ENCODE measurements at places on chromosomes 11 and 22.

GRCh38 chr11:10526974-10527918 is 13.7 kb downstream of the RNF141 start:
- DNase-seq: peak; percentile 43

GRCh38 chr22:22884010-22884887 is 3.4 kb upstream of the IGLL5 start:
- peak; percentile 83 for DNase-seq

DNA sequence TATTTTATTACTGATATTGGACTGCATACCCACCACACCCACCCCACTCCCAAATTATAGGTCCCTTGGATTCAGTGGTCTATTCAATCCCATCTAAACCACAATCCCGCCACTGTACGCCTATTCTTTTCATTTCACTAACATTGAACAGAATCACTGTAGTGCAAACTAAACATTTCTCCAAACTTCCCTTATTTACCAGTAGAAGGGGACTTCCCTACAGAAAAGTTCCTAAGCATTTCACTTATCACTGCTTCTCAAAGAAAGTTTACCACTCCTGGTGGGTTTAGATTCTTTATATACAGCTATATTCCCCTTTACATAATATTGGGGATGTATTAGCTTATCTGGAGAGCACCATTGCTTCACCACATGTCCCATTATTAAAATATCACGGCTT is 29.3 kb downstream of the OR8B12 start:
- no peak for DNase-seq

DNA sequence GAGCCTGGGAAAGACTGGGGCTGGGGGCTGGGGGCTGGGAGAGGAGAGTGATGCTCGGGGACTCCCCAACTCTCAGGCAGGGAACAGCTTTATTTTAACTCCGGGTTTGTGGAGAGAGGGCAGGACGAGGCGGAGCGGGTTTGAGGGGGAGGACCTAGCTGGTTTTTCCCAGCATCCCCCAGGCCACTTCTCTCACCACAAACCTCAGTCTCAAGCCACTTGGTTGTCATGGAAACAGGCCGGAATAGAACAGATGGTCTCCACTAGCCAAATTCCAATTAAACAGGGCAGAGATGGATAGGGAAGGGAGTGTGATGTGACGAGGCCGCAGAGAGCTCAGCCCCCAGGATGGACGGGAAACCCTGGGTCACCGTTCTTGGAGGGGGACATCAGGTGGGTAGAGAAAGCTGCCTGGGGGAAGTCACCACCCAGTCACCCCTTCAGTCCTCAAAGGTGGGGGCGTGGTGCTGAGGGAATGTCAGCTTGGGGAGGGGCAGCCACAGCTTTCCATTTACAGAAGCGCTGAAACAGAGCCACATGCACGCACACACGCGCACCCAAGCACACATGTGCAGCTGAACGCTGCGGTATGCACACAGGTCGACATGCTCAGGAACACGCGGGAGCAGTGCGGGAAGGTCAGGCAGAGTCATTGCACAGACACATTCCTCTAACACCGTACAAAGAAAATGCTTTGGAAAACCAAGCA is 19.2 kb downstream of the NECTIN1 start:
- peak; percentile 83 for DNase-seq

DNA sequence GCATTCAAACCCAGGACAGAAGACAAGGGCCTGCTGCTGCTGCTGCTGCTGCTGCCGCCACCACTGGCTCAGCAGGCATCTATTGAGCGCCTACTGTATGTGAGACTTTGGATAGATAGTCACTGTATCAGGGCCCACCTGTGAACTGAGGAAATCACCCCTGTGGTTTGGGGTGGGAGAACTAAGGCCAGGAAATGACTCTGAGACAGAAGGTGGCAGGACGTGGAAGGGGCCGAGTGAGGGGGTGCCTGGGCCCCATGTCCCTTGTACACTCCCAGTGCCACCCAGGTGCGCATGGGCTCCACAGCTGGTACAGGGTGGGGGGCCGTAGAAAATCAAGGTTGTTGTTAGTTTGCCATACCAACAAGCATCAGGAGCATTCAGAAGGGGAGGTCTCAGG is 50.6 kb downstream of the ARHGAP8 start:
- DNase-seq: no peak

GRCh38 chr11:48019217-48019584 is 38.8 kb downstream of the PTPRJ start:
- DNase-seq: peak; percentile 40

- DNase-seq: no peak
Observed at GRCh38 chr11:76613901-76614300, 56.6 kb downstream of the LRRC32 start.

- no peak for DNase-seq
Observed at GRCh38 chr11:119794756-119795155, 65.8 kb upstream of the NECTIN1 start.

- no peak for DNase-seq
Observed at GRCh38 chr11:120425527-120425926, 86.0 kb upstream of the GRIK4 start.

- DNase-seq: no peak
Observed at GRCh38 chr22:18088825-18089568, 11.2 kb downstream of the PEX26 start.

GRCh38 chr11:45341372-45341771 is 55.2 kb upstream of the SYT13 start:
- no peak for DNase-seq

GRCh38 chr22:39518144-39518786 is 2.1 kb upstream of the ATF4 start:
- DNase-seq: no peak

DNA sequence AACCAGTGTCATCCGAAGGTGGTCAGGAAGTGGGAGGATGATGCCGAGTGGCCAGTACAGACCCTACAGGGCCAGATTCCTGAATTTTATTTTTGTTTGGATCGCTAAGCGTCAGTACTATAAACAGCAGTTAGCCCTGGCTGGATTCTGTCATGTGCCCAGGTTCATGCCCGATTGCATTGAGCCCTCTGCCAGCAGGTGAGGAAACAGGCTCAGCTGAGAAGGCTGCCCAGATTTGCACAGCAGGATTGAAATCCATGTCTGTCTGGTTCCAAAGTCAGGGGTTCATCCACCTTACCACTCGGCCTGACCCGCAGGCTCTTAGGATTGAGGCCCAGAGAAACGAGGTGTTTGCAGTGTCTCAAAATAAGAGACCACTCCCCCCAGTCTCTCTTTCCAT is 9.1 kb upstream of the TBC1D22A start:
- no peak for DNase-seq

DNA sequence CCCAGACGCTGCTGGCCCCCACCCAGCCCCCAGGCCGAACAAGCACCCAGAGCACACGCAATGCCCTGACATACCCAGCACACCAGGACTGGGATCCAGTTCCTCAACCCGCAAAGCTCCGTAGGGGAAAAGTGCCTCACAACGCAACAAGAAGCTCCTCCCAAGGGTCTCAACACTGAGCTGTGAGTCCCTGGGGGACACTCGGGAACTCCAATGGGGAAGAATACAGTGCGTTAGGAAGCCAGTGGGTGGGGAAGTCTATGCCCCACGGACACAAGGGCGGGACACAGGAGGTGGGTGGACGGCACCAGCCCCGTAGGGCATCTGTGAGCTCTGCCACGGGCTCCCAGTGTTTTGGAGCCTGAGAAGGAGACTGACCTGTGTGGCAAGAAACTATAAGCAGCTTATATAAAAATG is 1.6 kb downstream of the DEAF1 start:
- DNase-seq: no peak

DNA sequence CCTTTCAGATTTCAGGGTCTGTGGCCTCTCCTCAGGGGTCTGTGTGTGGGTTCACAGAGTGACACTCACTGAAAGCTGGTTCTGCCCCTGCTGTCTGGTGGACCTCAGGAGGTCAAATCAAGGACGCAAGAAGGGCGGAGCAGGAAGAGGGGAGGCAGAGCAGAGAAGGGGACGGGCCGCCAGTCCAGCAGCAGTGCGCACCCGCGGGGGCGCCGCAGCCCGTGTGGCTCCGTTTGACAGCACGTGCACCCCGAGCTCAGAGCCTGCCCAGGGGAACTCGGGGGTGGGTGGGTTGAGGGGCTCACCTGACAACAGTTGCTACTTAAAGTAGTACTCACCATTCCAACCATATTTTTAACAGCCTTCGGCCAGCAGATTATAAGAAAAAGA is 71.4 kb upstream of the PITPNB start:
- DNase-seq: no peak

DNA sequence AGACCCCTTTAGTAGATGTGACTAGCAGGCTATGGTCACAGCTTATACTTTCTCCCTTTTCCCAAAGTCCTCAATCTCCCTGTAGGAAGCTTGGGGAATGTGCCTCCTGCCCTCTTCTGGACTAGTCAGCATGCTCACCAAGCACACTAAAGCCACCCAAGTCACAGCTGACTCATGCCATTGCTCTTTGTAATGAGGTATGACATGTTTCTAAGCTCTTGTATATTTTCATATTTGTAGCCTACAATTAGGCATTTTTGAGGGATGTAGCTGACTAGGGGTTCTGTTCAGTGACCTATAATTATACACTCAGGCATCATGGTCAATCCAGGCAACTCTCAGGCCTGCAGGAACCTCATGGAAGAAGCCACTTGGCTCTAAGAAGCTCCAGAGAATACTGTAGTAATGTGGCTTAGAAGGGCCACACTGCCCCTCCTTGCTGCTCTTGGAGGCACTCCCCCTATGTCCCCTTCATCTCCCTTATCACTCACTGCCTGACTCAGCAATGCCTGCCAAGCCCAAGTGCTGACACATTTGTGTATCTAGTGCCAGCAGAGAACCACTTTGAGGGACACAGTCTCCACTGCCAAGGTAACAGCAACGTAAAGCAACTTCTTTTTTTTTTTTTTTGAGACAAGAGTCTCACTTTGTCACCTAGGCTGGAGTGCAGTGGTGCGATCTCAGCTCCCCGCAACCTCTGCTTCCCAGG is 86.2 kb downstream of the RPL27A start:
- DNase-seq: no peak

DNA sequence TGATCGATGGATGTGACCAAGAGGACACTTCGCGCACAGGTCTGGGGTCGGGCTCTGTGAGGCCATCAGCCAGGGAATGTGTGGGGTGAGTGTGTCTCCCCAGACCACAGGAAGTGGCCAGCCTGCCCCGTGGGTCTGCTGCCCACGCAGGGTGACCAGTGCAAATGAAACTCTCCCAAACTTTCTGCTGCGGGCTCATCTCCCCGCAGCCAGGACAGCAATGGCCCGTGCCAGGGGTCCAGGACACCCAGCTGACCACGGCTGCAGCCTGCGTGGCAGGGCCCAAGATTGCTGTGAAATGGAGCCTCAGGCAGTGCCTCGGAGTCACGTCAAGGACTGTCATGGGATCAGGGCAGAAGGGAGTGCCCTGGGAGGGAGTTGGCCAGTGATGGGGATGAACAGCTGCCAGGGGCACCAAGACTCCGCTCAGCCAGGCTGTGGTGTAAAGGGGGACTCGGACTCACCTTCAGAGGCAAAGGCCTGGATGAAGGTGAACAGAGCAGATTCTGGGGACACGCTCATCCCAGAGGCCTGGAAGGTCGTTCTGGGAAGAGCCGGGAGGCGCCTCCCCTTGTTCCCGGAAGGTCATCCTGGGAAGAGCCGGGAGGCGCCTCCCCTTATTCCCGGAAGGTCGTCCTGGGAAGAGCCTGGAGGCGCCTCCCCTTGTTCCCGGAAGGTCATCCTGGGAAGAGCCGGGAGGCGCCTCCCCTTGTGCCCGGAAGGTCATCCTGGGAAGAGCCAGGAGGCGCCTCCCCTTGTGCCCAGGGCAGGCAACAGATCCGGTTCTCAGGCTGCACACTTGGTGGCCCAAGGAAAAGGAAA is 252.6 kb downstream of the BRD1 start:
- no peak for DNase-seq

DNA sequence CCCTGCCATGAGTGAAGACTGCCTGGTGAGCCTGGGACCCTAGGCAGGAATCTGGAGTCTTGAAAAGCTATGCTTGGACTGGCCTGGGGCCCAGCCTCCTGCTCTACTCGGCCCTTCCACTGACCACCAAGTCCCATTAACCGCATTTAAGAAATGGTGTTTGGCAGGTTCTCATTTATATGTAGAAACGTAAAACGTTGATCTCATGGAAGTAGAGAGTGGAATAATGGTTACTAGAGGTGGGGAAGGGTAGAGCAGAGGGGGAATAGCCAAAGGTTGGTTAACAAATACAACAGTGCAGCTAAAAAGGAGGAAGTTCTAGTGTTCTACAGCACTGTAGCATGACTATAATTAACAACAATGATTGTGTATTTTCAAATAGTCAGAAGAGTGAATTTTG is 72.9 kb upstream of the EED start:
- DNase-seq: no peak

DNA sequence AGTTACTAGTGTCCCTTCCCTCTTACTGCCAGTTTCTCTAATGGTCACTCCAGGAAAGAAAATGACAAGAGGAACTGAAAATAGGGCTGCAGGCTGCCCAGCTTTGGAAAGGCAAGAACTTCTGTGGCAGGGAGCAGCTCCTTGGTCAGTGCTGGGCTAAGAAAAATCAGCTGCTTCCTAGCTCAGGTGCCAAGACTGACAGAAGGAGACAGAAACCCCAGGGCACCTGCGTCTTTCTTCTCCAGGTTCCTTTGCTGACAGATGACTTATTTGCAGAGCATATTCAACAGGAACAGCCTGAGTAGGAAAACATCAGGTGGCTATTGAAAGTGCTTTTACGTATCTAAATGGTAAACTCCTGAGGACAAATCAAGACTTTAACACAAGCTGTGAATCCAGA is 25.4 kb downstream of the MAML2 start:
- no peak for DNase-seq

DNA sequence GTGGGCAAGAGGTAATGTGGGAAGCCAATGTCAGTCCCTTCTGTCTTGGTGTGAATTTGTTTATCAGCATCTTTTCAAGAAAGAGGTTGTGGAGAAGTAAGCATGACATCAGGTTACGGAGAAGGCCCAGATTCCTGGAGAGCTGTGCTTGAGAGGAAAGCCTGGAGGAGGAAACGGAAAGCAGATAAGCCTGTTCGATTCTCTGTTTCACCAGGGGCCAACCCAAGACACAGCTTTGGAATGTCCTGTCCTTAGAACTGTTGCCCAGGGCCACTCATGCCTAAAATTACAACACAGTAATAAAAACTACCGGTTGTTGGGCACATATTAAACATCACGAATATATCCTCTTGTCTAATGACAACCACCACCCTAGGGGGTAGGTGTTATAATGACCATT is 148.5 kb downstream of the NAV2 start:
- no peak for DNase-seq

DNA sequence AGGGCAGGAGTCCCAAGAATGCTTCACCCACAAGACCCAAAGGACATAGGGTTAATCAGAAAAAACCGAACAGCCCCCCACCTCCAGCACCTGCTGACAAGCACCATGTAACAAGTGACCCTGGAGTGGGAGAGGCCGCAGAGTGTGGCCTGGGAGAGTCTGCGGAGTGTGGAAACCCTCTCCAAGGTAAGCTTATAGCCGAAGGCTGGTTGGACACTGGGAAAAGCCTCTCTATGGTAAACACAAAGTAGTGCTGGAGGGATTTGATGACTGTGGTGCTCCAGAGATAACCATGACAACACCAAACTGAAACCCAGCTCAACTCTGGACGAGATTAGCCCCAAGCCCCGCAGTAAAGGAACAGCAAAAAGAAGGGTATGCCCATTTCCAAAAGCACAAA is 19.2 kb downstream of the ASCL2 start:
- no peak for DNase-seq
